GM10248 (cell line): ENCODE measurements at places on chromosomes 2 and 18.

- no peak for DNase-seq
Observed at GRCh38 chr18:46411867-46412690, 244.9 kb downstream of the LOXHD1 start.

DNA sequence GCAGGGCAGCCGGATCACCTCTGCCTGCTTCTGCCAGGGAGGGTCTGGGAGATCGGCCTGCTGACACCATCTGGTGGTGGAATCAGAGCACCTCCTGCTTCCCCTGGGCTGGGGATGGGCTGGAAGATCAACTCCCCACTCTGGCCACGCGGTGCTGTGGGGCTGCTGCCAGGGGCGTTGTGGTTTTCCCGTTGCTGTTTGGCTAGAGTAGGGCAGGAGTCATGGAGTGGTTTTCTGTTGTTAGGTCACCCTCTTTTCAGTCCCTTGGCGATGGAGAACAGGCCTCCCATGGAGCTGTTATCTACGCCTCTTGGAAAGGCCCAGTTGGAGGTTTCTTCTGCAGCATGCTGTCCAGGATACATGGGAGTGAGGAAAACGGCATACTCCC, 15.2 kb downstream of the BCL2L11 start:
- DNase-seq, result peak; percentile 20

DNA sequence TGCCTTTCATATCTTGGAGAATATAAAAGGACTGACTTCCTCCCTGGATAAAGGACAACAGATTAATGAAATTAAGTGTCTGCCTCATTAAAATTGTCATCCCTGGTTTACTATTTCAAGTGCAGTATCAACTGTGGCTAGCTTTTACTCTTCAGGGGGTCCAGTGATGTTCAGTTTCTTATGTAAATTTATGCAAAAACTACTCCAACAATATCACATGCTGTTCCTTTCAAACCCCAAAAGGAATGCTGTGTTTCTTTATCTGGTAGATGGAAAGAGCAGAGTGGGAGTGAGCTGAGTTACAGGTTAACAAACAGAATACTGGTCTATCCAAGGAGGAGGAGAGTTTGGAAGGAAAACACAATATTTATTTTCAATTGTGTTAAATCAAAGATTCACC, 283.7 kb upstream of the VWC2L start:
- DNase-seq, result no peak

GRCh38 chr2:222413295-222413911, 10.9 kb upstream of the SGPP2 start:
- no peak for DNase-seq

GRCh38 chr2:73205611-73206010, 3.2 kb downstream of the NOTO start:
- DNase-seq, result no peak

DNA sequence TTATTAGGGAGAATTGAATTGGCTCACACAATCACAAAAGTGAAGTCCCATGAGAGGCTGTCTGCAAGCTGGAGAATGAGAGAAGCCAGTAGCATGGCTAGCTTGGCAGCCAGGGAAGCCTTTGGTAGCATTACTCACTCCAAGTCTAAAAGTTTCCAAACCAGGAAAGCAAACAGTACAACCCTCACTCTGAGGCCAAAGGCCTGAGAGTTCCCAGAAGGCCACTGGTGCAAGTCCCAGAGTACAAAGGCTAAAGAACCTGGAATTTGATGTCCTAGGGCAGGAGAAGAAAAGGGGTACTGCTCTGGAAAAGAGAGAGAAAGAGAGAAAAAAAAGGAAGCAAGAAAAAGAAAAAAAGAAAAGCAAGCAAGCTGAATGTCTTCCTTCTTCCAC, 318.2 kb downstream of the RND3 start:
- DNase-seq, result no peak

DNA sequence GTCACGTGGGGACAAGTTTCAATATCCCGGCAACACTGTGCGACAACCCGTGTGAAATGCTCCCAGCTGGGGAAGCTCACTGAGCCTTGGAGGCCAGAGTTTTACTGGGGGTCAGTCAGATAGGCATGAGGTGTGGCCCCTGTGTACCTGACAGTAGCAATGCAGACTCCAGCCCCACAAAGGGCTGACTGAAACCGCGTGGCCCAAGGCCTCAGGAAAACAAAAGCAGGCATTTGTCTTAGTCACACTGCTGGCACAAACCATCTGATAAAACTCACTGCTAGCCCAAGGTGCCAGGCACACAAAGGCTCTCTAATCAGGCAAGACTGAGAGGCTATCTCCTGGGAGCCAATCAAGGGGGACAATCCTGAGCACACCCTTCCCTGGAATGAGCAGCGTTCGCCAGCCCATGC, 786.6 kb upstream of the RAB6C start:
- DNase-seq, result no peak

GRCh38 chr2:186307871-186308270, 178.2 kb upstream of the ZC3H15 start:
- DNase-seq, result no peak

DNA sequence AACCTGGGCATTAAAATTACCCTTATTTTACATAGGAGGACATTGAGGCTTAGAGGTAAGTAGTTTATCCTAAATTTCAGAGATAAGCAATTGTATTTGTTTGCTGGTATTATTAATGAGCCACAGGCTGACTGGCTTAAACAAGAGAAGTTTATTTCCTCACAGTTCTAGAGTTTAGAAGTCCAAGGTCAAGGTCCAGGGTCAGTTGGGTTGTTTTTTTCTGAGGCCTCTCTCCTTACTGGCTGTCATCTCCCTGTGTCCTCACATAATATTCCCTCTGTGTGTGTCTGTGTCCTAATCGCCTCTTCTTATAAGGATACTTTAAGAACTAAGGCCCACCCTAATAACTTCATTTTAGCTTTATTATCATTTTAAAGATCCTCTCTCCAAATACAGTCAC, 294.9 kb upstream of the ATP5MC3 start:
- no peak for DNase-seq

- no peak for DNase-seq
Observed at GRCh38 chr2:6352906-6353515, 512.7 kb downstream of the CMPK2 start.
